ENCODE measurements at places on chromosomes 11 and 22.

GRCh38 chr11:100434821-100435641, 252.1 kb upstream of the ARHGAP42 start:
- peak; percentile 45 for DNase-seq

- DNase-seq, result no peak
These were observed 25.0 kb downstream of the LRP5 start for GRCh38 chr11:68337399-68337835.

GRCh38 chr22:39384750-39385480, 14.7 kb upstream of the TAB1 start:
- DNase-seq, result no peak

DNA sequence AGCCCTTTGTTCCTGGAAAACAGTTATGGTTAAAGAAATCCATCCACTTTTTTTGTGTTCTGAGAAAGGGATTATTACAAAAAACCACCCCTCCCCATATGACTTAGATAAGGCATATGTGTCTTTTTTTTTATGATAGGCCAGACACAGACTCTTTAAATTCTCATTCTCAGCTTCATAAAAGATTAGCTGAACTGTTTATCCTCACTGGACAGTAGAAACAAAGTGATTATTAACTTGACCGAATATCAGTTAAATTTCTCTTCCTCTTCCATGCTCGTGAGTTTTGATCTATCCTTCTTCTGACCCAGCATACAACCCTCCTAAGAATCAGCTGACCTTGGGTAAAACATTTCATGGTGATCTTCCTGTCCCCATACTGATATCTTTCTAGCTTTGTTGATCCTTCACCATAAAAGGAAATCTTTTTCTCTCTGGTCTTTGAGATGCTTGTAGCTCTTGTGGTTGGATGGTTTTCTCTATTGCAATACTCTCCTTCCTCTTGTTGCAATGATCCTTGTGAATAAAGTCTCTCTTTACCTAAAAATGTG, 26.2 kb downstream of the OR2AG2 start:
- DNase-seq, result no peak

DNA sequence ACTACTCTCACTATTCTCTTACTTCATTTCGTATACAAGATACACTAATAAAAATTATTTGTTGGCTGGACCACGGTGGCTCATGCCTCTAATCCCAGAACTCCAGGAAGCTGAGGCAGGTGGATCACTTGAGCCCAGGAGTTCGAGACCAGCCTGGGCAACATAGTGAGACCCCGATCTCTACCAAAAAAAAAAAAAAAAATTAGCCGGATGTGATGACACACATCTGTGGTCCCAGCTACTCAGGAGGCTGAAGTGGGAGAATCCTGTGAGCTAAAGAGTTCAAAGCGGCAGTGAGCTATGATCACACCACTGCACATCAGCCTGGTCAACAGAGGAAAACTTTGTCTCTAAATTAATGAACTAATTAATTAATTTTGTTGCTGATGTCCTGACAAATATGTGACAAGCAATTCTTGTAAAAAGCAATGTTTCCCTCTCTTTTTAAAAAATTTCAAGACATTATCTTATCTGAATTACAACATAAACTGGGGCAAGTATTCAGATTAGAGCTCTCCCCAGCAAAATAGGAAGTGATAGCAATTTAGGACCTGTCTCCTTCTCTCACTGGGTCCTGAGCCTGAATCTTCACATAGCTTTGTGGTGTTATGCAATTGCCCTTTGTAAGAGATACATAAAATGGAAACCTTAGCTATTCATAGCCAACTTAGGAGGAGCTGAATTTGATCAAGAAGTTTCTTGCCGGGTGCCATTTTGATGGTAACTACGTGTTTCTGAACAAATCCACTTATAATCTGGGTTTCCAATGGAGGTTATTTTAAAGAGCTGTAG, 17.6 kb upstream of the TMA7B start:
- DNase-seq, result no peak

GRCh38 chr11:128066399-128066798, 521.0 kb downstream of the ETS1 start:
- no peak for DNase-seq

- no peak for DNase-seq
These were observed 97.5 kb downstream of the TSPAN18 start for GRCh38 chr11:44824300-44824704.

DNA sequence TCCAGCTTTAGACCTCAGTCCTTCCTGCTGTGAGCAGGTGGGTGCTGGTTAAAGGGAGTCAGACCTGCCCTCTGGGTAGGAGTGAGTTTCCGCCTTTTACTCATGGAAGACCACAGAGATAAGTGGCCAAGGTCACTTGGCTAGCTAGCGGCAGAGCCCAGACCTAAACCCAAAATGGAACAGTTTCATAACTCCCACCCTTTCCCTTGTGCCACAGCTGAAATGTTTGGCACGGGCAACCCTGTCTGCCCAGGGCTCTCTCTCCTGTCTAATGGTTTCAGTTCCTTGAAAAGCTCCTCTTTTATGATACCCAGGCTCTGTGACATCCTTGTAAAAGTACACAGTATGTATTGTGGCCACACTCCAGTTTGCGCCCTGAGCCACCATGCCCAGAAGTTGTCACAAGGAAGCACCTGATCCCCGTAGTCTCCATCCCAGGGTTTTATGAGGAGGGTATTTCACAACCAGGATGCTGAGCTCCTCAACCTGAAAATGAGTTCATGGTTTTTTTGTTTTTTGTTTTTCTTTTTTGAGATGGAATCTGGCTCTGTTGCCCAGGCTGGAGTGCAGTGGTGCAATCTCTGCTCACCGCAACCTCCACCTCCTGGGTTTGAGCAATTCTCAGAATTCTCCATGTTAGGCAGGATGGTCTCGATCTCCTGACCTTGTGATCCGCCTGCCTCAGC, 5.1 kb downstream of the MB start:
- peak; percentile 64 for DNase-seq

DNA sequence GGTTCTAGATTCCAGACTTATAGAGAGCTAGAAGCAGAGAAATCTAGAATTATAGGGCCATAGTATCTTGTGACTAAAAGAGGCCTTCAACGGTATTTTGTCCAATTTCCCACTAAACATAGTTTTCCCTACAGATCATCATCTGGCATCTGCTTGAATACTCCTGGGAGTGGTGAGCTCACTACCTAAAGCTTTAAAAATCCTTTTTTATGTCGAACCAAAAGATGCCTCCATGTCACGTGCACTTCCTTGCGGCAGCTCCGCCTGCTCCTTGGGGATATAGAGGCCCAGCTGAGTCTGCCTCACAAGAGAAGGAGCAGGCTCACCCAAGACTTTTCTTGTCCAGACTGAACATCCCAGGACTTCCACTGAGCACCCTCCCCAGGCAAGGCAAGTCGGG, 4.3 kb upstream of the MB start:
- DNase-seq, result no peak

GRCh38 chr11:94658888-94659287, 91.7 kb downstream of the PIWIL4 start:
- no peak for DNase-seq

- peak; percentile 95 for DNase-seq
These were observed at the start of gene CLNS1A for GRCh38 chr11:77637345-77638165. Gene CLNS1A, minus strand, starts transcription at chr11:77637794. Its CDS starts 80 bp downstream, at chr11:77637714.

DNA sequence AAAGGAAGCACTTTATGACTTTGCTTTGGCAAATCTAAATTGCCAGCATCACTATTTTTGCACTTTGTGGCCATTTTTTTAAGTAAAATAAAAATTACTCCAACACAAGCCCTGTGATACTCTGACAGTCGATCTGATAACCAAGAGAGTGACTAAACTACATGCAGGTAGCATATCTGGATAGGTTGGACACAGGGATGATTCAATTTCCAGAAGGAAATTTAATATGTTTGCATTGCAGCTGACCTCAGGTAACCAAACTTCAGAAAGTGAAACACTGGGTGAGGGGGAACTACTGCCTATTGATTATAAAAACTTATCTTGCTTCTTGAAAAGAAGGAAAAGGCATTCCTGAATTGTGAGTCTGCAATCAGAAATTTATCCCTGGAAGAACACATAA, 13.9 kb downstream of the OR5B3 start:
- DNase-seq, result no peak

- DNase-seq, result no peak
These were observed 1.6 kb upstream of the ATG16L2 start for GRCh38 chr11:72812604-72812966.

- DNase-seq, result no peak
These were observed 570 bp upstream of the TPCN2 start for GRCh38 chr11:69048031-69048693.

- DNase-seq, result no peak
These were observed 3.6 kb downstream of the GTPBP1 start for GRCh38 chr22:38709306-38709705.

- DNase-seq, result no peak
These were observed 47.8 kb downstream of the NTM start for GRCh38 chr11:131418189-131418588.
